ENCODE measurements at places on chromosomes 1 and 21.

DNA sequence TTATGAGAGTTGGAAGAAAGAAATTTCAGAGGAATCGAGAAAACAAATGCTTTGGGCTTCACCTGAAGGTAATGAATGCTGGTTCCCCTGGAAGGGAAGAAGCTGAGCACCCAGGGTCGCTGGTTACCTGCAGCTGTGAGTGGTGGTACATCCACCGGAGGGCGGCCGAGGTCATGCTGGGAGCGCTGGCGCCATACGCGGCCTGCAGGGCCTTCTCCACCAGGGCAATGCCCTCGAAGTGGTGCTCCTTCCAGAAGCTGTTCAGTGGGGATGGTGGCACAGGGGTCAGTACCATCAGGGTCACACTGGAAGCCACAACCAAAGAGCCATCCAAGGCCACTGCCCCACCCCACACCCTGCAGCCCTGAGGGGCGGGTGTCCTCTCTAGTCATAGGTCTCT lies 16.8 kb downstream of the MRTO4 start:
- no peak for DNase-seq

- no peak for DNase-seq
Observed at GRCh38 chr1:147635342-147635741, 35.0 kb downstream of the ACP6 start.

DNA sequence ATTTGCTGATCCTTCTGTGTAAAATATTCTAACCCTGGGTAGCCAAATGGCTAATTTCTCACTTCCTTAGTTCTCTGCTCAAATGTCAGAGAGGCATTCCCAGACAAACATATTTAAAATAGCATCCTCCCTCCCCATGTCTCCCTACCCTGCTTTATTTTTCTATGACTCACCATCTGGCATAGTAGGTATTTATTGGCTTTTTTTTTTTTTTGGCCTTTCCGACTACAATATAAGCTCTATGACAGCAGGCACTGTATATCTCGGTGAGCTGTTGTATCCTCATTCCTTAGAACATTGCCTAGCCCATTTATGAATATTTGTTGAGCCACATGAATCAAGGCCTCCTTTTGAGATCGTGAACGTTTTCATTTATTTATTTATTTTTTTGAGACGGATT lies 1.5 kb upstream of the NEK7 start:
- DNase-seq = no peak

- no peak for DNase-seq
Observed at GRCh38 chr1:230351514-230351913, 74.6 kb downstream of the PGBD5 start.

GRCh38 chr1:91826248-91826647 lies 59.7 kb downstream of the TGFBR3 start:
- no peak for DNase-seq

GRCh38 chr1:226647719-226648118 lies 91.4 kb downstream of the ITPKB start:
- no peak for DNase-seq

DNA sequence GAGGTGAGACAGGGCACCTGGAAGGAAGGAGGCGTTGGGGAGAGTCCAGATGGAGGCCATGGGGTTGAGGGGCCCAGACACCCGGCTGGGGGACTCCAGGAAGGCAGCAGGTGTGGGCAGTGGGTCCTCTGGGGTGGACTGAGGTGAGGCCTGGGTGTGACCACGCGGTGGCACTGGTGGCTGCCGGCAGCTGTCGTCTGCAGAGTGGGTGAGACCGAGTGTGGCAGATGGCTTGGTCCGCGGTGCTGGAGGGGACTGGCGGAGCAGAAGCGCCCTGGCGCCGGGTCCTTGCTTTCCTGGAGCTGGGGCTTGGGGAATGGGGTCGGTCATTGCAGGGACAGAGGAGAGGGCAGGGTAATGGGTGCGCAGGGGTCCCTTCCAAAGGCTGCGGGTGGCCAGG lies 12.5 kb downstream of the AGRN start:
- DNase-seq = no peak

GRCh38 chr1:14689996-14690615 lies 91.6 kb downstream of the KAZN start:
- DNase-seq = no peak

- DNase-seq = no peak
Observed at GRCh38 chr21:36254106-36254941, 65.7 kb upstream of the MORC3 start.

DNA sequence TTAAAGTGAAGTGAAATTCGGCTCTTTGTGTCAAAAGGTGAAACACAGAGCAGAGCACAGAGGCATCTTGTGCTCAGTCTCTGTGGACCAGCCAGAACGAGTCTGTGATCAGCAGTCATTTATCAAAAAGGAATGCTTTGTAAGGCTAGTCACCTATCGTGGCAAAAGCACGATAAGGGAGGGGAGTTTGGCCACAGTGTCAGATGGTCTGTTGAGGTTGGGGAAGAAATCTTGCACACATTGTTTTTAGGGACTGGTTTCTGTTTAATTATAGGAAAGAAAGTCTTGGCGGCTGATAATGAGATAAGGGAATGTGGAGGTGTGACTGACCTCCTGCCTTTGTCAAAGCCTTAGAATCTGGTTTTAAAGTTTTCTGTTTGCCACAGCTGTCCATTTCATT lies 58.2 kb upstream of the KIAA1614 start:
- DNase-seq = no peak
